ENCODE measurements at places on chromosomes 1 and 21.

DNA sequence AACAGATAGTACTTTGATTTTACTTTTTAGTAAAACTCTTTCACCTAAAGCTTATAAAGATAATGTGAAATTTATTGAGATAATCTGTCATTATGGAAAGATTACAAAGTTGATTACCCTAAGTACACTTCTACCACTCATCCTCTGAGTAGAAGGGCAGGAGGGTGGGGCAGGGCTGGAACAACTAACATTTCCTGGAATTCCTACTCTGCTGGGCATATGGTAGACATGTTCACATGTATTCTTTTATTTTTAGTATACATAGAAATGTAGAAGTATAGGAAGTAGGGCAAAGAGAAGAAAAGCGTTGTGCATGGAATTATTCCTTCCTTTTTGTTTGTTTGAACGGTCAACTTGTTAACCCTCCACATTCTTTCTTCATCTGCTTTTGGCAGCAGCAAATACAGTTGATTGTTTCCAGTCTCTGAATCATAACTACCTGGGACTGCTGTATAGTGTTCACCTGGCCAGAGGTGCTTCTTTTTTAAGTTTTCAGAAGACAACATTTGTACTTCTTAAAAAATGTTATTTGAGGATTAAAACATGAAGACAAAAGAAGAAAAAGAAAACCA lies 85.1 kb downstream of the POU2F1 start:
- no peak for DNase-seq

DNA sequence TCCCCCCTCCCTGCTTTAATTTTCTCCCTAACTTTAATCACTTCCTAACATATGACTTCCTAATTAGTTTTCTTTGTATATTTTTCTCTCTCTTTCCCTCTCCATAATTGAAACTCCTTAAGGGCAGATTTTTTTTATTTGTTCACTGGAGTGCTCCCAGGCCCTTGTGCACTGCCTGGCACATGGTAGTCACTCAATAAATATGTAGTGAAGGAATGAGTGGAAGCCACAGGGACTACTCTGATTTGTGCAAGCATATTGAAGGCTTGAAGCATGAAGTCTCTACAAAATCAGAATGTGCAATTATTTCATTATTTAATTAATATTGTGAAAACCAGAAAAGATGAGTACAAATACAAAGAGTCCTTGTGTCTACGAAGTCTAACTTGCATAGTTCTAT lies 41.5 kb downstream of the SNX7 start:
- DNase-seq = no peak

GRCh38 chr1:17916702-17917101 lies 161.6 kb downstream of the ACTL8 start:
- DNase-seq = no peak

DNA sequence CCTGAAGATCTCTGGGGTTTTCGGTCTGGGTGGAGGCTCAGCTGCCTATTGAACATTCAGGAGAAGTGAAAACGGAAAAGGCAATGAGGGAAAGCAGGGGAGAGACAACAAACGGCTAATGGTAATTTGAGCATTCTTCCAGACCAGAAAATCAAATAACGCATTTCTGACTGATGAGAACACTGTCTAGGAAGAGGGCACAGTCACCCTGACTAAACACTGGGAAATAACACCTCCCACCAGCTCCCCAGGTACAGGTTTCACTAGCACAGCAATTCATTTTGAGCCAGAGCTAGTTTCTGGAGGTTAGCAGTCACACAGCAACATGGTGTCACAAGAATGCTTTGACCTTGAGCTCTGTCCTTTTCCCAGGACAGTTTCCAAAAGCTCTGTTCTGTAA lies 21.1 kb downstream of the NCF2 start:
- no peak for DNase-seq

DNA sequence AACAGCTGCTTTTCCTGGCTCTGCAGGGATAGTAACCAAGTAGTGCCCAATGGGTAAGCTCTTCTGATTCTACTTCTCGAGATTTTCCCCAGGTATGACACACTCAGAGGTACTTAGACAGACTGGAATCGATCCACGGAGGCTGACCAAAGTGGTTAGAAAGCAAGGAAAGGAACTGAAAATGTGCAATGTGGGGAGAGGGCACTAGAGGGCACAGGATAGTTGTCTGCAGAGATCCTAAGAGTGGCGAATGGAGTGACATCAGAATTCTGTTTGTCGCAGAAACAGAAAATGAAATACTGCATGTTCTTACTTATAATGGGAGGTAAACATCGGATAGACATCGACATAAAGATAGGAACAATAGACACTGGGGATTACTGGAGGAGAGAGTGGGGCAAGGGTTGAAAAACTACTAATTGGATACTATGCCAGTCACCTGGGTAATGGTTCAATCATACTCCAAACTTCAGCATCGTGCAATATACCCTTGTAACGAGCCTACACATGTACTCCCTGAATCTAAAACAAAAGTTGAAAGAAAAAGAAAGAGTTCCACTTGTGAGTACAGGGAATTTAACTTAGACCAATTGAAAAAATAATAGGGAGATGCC lies 23.3 kb downstream of the CYP2J2 start:
- peak; percentile 7 for DNase-seq

DNA sequence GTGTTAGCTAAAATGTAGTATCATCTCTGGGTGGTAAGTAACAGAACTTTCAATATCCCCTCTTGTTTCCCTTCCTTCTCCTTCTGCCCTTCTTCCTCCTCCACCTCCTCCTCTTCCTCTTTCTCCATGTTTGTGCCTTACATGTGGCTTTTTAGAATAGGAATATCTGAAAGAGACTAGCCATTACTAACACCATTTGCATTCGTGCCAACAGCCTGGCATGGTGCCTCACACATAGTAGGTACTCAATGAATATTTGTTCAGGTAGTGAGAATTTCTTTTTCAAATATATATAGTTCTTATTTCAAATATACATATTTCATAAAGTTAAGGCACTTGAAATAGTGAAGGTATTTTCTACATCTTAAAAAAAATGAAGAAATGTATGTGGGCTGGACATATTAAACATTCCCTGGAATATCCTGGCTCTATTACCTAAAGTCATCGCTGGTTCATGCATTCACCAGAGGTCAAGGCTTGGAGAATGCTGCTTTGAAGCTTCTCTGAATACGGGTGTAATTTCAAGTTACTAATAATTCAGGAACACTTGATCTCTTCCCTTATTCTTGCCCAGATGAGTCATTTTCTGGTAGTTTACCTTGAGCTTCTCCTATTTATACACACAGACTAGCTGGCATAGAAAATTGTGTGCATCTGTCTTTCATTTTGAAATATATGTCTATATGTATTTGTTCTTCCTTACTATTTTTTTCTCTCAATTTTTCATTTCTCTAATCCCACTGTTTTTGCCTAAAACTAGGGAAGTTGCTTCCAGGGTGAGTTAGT lies 319.4 kb downstream of the TGFB2 start:
- no peak for DNase-seq

DNA sequence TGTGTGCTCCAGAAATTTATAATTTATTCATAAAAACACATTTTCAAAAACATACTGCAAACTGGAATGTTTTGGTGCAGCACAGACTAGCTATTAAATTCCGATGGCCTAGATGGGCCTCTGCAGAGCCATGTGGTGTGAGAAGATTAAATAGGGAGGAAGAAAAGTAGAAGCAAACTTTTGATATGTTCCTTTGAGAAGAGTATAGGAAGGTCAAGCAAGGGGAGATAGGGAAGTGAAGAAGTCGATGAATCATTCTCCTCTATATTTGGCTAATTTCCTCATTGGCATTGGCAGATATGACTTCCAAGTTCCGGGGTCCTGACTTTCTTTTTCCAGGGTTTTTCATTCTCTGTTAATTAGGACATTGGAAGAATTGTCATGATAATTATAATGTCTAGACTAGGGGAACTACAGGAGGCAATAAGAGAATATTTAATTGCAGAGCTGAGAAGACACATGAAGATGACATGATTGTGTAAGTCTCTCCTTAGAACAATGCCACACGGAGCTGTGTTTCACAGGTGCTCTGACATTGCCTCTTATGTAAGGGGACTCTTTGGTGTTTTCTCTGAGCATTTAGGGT lies 19.3 kb upstream of the ZNF326 start:
- DNase-seq = no peak

All from CD4-positive, alpha-beta T cell treated with Interleukin-4 for 1 hour (primary cell).